ENCODE measurements at places on chromosomes 2 and 18. TPM values are rescaled to one million over a fixed set of nuclear protein-coding genes. Genes with fewer than 3 reads are reported as not detected.
A peak's percentile ranks its signal among the peaks of the same experiment; 100 is the strongest.

DNA sequence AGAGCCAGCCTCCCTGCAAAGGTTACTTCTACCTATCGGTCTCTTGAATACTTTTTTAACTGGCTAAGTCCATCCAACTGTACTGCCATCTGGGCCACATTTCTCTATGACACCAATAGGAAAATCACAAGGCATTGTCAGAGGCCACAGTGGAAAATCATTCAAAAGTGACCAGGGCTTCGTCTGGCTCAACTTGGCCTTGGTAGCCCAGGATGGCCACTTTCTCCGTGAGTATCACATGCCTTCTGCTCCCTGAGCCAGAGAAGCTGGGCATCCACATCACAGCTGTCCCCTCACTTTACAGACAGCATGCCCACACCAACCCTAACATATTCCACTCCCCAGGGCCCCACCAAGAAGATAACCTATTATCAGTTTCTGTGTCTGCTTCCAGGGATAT, 5.8 kb downstream of the CIB4 start:
- DNase-seq, result no peak

- DNase-seq, result no peak
Measured at GRCh38 chr18:46297124-46297523, 192.9 kb downstream of the HAUS1 start.

DSG4 gene
- not detected for total RNA-seq

GRCh38 chr2:120735746-120736170, at the start of gene GLI2:
Gene GLI2, plus strand, starts transcription at chr2:120735868. Its CDS starts 61,453 bp downstream, at chr2:120797321.
- DNase-seq, result peak; percentile 79

GRCh38 chr2:149034406-149034805, 4.1 kb upstream of the LYPD6B start:
- no peak for DNase-seq

GRCh38 chr18:55337908-55338521, 250.0 kb downstream of the TCF4 start:
- no peak for DNase-seq

OST4 gene
- total RNA-seq, result 249 TPM

TNFAIP6 gene
- total RNA-seq, result 0.42 TPM

KCNS3 gene
- total RNA-seq, result 8.8 TPM

AAK1 gene
- total RNA-seq, result 19.7 TPM

GRCh38 chr18:63979409-63979920, 9.6 kb downstream of the SERPINB8 start:
- DNase-seq, result peak; percentile 38

EPB41L3 gene
- total RNA-seq, result 191 TPM

CCDC102B gene
- 0.19 TPM for total RNA-seq

GRCh38 chr18:44883671-44884070, 203.0 kb downstream of the SETBP1 start:
- DNase-seq, result no peak

GRCh38 chr18:49031511-49032188, 80.9 kb upstream of the SMAD7 start:
- DNase-seq, result no peak

DNA sequence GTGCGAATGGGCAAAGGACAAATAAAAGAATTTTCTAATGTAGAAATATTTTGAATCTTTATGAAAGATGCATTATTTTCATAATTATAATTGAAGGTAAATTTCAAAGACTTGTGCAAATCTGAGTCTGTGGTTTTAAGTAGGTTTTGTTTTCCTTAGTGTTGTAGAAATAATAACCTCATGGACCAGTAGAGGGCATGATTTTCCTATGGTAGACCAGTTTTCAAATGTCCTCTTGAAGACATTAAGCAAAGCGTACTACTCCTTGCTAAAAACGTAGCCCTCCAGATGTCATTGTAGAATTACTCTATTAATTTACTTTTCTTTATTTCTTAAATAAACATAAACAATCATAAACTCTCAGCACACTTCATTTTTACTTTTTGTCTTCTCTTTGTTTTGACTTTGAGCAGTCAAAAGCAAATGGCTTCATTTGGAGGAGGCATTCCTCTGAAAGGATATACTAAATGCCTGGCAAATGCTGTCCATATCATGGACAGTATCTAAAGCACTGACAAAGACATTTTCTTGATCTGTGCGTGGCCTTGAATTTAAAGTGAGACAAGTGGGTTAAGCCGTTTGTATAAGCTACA, 85.8 kb upstream of the FAM237A start:
- peak; percentile 48 for DNase-seq

C2orf66 gene
- not detected for total RNA-seq

MERTK gene
- 2.4 TPM for total RNA-seq

- no peak for DNase-seq
Measured at GRCh38 chr2:236998758-236999157, 86.9 kb upstream of the COPS8 start.

IL1F10 gene
- total RNA-seq, result not detected

GALNT5 gene
- not detected for total RNA-seq

- DNase-seq, result no peak
Measured at GRCh38 chr2:225296951-225297350, 102.6 kb upstream of the NYAP2 start.

- no peak for DNase-seq
Measured at GRCh38 chr2:127909019-127909418, 23.3 kb upstream of the AMMECR1L start.

LAMA1 gene
- 12.2 TPM for total RNA-seq

DNA sequence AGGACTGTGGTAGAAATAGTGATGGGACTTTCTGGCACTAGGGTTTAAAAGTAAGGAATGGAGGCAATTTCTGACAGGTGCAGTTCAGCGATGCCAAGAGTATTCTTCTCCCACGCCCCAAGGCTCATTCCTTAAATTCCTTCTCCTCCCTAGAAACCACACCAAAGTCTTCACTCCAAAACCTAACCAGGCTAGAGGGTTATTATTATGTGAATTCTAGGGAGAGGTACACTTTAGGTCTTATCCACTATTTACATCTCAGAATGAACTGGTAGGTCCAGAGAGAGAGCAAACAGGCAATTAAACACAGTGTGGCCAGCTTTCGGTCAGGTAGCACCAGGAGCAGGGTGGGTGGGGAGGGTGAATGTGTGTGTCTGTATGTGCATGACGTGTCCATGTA, 11.4 kb downstream of the IL1F10 start:
- no peak for DNase-seq

DNA sequence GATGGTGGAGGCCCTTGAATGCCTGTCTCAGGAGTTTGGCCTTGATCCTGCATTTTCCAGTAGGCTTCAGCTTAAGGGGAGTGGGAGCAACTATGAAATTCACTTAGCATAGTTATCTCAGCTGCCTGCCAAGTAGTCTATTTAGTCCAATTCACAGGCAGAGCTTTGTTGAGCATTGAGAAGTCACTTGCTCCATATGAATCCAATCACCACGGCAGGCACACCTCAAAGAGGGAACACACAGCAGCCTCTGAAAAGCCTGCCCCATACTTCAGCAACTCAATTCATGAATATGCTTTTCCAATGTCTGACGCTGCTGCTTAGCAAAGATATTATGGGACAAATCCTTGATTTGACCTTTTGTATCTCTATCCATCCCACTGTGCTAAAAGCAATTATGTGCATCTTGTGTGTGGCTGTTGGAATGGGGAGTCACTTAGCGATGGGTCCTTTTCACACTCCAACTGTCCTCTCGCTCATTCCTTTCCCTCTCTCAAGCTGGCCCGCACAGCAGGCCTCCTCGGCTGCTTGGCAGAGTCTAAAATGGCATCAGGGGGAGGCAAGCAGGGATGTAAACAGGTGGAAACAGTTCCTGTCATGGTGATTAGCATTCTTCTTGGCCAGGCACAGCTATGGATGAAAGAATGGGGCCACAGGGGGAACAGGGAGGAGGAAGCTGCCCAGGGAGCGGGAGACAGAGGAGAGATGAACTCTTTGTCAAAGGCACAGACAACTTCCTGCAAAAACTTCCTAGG, 56.0 kb upstream of the LRPPRC start:
- DNase-seq, result no peak

DNAJC5G gene
- total RNA-seq, result not detected

AFF3 gene
- 6.8 TPM for total RNA-seq

CXCR2 gene
- total RNA-seq, result 0.50 TPM

GRCh38 chr2:120642646-120643045, 93.0 kb upstream of the GLI2 start:
- no peak for DNase-seq

GRCh38 chr2:181810823-181811695, 80.5 kb upstream of the ITPRID2 start:
- DNase-seq, result peak; percentile 98

L3MBTL4 gene
- 0.43 TPM for total RNA-seq

ARL6IP6 gene
- total RNA-seq, result 24.4 TPM

FAM237A gene
- not detected for total RNA-seq

UPP2 gene
- not detected for total RNA-seq

- no peak for DNase-seq
Measured at GRCh38 chr18:11089931-11090715, 59.2 kb downstream of the PIEZO2 start.

GRCh38 chr18:12579775-12580174, 78.1 kb downstream of the SPIRE1 start:
- no peak for DNase-seq

NXPH2 gene
- 0.14 TPM for total RNA-seq

ABHD1 gene
- total RNA-seq, result not detected

- peak; percentile 94 for DNase-seq
Measured at GRCh38 chr18:28802546-28802945, 625.6 kb upstream of the CDH2 start.

DNA sequence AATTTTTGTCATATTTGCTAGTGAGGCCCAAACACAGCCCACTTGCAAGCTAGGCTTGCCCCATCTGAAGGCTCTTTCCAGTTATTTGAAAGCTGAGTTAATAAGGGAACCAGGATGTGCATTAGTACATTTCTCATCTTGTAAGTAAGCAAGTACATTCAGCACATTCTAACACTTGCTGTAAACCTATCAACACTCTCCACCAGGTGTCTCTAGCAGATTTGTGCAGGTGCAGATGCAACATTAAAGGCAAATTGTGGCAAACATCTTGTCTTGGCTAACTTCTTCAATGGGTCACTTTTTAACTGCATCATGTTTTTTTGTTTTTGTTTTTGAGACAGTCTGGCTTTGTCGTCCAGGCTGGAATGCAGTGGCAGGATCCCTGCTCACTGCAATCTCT, 25.3 kb upstream of the MFSD6 start:
- DNase-seq, result peak; percentile 46

MGAT4A gene
- total RNA-seq, result 5.6 TPM

GRCh38 chr2:197677483-197677882, 2.1 kb upstream of the RFTN2 start:
- DNase-seq, result peak; percentile 45

GRCh38 chr2:150903461-150903860, 358.2 kb downstream of the RBM43 start:
- DNase-seq, result no peak

SPEG gene
- 20.6 TPM for total RNA-seq

STARD6 gene
- total RNA-seq, result not detected

DNA sequence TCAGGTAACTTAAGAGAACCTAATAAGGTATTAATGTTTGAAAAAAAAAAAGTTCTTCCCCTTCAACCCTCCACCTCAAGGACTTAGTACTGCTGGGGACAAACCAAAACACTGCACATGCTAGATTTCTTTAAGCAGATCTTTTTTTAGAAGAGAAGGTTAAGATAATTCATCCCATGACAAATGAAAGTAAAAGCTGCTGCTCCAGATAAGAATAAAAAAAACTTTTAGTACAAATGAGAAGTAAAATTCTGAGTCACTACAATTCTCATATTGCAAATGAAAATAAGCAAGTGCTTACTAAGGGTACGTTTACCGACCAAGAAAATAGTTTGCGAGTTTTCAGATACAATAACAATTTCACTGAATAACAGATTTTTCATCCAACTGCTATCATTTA, 8.9 kb downstream of the STAM2 start:
- no peak for DNase-seq

GRCh38 chr2:37829616-37830395, 95.3 kb upstream of the RMDN2 start:
- no peak for DNase-seq

DNA sequence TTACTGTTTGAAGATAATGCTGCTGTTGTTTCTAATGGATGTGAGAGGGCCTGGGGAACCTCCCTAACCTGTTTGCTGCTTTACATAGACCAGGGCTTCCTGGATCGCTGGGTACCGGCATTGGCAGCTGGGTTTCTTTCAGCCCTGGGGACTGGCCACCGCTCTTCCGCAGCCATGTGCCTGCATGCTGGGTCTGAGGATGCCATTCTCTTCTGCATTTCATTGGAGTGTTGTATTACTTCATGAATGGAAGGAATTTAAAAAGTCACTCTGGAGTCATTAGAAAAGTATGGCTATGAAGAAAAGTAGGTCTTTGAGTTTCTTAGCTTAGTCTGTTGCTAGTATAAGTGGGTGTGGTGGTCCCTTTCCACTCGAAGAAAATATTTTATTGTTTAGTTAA, 107.3 kb upstream of the MGAT5 start:
- no peak for DNase-seq

TMEM169 gene
- 0.19 TPM for total RNA-seq

ANKRD30BL gene
- not detected for total RNA-seq

DNA sequence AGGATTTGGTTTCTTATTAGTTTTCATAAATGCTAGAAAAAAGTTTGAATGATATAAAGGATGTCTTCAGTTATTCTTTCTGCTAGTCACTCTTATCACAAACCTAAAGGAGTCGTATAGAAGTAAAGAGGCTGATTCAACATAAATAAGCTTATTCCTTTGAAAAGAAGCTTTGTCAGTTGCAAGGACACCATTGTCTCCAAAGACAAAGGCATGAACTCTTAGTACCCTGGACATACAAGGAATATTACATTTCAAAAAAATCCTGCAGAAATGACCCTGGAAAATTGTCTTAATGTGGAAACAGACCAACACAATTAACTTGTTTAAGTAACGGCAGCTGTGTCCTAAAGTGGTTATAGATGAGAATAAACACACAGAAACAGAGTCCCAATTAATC, 528.0 kb downstream of the CPS1 start:
- DNase-seq, result no peak

DNA sequence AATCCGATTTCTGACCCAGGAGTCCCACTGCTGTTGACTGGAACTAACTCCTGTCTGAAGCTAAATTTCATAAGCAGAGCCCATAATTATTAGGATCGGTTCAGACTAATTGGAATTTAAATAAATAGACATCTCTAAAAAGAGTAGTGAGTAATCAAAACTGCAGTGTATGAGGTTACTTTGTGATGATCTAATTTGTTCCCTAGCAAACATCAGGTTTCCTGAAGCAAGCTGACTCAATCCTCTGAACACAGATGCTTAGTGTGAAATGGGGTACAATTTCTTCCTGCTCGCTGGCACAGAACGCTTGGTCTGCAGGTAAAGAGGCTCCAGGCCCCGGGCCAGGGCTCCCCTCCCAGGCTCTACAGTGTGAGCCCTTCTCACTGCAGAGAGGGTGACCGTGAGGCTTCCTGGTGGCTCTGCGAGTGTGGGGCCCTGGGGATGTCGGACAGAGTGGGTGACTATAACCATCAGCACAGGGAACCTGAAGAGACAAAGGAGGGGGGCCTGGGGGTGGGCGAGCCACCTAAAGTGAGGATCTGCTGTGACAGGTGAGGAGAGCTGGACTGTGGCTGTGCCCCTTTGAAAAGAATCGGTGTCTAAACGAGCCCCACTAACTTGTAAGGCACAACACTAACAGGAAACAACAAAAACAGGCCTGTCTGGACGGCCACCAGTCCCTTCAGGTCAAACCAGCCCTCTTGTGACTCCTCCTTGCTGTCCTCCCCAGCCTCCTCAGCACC, 20.2 kb downstream of the CHST10 start:
- no peak for DNase-seq
